Fibroblast of skin of right biceps (primary cell): ENCODE measurements at places on chromosomes 7 and 10.

DNA sequence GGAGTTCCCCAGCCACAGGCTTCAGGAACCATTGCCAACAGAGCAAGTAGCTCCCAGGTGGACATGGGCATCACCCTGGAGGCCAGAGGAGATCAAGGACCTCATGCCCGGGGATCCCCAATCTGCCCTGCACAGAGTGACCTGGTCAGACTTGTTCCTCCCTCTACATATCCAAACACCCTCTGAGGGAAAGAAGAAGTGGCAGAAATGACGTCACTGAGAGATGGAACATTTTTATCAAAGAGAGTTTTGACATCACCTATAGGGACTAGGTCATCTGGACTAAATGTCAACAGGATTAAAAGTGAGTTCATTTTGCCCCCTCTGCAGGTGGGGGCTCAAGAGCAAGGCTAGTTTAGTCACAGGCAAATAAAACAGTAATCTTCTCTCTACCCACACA is 273.7 kb downstream of the SKAP2 start:
- no peak for DNase-seq

DNA sequence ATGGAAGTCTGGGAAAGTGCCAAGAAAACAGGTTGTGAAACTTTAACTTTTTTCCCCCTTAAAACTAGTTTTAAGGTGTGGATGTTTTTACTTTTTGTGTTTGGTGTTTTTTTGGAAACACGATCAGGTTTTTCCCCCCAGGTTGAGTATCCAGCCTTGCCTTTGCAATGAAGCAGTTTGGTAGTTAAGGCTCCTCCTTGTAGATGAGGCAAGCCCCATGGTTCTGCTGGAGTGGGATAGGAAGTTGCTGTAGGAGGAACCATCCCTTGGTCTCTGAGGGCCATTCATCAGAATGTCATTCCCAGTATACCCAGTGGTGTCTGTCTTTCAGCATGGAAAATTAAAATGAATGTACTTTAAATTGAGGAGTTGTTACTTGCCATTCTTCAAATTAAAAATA is 2.7 kb downstream of the CUL1 start:
- peak; percentile 27 for DNase-seq

- no peak for DNase-seq
Measured at GRCh38 chr7:117837841-117838240, 35.4 kb downstream of the CTTNBP2 start.

DNA sequence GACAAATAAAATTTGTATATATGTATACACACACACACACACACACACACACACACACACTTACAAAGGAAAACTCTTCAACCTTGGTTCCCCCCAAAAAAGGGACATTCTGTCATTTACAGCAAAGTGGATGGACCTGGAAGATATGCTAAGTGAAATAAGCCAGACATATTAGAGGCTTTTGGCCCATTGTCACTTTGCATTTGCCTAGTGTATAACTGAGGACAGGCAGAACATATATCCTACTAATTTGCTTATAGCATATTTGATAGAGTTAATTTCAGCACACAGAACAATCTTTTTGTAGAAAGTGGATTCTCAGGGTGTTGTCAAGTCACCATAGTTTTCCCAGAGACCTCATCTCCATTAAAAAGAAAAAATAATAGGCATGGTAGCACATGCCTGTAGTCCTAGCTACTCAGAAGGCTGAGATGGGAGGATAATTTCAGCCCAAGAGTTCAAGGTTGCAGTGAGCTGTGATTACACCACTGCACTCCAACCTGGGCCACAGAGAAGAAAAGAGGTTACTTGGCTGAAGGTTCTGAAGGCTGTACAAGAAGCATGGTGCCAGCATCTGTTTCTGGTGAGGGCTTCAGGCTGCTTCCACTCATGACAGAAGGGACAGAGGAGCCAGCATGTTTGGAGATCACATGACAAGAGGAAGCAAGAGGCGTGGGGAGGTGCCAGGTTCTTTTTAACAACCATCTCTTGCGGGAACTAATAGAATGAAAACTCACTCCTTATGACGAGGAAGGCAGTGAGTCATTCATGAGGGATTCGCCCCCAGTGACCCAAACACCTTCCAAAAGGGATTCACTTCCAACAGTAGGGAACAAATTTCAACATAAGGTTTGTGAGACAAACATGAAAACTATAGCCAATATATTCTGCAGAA is 135.6 kb downstream of the TMEM168 start:
- DNase-seq, result no peak

GRCh38 chr10:32393911-32394310 is 47.0 kb upstream of the EPC1 start:
- no peak for DNase-seq

DNA sequence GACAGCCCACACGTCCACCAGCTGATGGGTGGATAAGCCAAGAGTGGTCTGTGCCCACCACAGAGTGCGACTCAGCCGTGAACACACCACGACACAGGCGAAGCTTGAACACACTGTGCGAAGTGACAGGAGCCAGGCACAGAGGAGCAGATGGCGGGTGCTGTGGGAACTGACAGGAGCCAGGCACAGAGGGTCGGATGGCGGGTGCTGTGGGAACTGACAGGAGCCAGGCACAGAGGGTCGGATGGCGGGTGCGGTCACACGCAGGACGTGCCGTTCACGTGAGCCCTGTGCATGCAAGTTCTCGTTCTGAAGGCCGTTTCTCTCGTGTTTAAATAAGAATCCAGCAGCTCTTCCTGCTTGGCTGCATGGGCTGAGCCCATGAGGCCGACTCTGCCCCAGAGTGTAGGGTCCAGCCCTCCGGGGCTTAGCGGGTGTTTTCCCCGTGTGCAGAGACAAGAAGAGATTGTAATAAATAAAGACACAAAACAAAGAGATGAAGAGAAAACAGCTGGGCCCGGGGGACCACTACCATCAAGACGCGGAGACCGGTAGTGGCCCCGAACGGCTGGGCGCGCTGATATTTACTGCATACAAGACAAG is 5.9 kb upstream of the ADAP1 start:
- no peak for DNase-seq

DNA sequence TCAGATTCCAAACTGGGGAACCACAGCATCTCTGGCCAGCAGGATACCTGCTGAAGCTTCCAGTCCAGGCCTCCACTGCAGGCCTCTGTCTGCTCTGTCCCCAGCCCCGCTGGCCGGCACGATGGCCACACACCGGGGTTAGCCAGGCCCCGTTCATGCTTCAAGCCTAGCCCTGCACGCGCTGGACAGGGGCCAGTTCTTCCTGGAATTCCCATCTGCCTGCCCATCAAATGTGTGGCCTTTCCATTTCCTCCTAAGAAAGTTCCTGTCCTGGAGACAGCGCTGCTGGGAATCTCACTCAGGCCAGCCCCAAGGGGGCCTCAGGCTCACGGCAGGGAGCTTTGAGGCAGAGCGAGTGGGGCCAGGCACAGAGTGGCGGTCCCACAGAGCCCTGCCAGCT is 18.0 kb downstream of the SH2B2 start:
- no peak for DNase-seq

GRCh38 chr10:14707481-14707880 is 67.2 kb downstream of the FAM107B start:
- peak; percentile 61 for DNase-seq

DNA sequence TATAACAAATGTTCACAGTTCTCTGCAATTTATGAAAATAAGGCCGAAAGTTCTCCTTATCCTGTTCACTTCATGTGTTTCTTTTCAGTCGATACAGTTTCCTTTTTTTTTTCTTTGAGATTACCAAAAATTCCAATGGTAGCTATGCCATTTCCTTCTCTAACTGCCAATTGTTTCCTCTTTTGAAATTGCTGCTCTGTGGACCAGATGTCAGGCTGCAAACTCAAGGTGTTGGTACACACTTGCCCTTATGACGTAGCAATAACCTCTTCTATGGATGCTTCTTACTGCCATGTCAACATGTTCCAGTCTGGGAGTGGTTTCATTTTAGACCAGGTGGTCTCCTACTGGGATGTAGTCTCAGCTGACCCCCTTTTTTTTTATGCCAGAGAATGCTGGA is 52.9 kb downstream of the CASD1 start:
- DNase-seq, result no peak

DNA sequence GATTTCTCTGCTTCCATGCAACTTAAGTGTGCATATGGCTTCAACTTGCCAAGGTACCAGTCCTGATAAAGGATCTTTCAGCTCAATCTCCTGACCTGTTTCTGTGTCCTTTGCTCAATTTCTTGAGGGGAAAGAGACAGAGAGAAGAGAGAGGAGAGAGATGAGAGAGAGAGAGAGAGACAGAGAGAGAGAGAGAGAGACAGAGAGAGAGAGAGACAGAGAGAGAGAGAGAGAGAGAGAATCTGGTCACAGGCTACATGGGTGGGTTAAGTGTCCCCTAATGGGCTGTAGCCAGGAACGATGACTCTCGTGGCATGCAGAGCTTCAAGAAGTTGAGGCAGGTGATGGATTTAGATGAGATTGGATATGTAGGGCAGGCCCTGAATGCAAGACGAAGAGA is 335.2 kb upstream of the PRKCQ start:
- no peak for DNase-seq

DNA sequence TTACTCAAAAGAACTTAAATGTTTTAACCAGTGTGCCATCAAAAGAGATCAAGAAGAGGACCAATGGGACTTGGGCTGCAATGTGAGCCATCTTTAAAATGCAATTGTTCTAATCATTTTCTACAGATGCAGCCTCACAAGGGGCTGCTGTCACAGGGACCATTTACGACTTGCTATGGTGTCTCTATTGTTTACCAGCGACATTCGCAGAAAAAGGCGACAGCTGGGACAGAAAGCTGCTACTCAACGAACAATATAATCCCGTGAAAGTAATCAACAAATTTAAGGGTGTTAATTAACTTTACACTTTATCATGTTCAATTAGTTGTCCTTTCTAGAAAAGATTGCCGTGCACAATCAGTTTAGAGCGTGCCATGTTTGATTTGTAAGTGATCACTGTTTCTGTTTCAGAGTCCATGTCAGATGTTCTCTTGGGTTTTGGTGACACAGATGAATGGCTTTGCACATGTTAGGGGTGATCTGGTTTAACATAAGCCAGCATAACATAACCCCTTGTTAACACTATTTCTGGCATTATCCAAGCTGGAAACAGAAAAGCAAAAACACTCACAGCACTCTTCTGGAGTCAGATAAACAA is 110.8 kb downstream of the HIBADH start:
- no peak for DNase-seq

DNA sequence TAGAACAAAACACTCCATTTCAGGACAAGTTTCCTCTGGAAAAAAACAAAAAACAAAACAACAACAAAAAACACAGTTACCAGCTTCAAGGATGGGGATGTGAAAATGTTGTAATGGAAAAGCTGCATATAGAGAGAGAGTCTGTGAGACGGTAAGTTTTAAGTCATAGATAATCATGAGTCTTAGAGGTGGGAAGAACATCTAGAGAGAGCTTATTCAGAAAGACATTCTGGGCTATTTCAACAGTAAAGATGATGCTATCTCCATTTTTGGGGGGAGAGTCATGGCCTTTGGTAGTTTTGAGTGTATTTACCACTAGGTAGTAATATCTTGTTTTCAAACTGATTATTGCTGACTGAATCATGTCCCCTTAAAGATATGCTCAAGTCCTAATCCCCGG is 23.3 kb upstream of the INPP5F start:
- DNase-seq, result no peak

- no peak for DNase-seq
Measured at GRCh38 chr7:5439572-5440496, 16.2 kb upstream of the TNRC18 start.

- DNase-seq, result no peak
Measured at GRCh38 chr10:98249134-98249533, 18.9 kb downstream of the LOXL4 start.

- DNase-seq, result no peak
Measured at GRCh38 chr7:14738086-14738485, 164.5 kb downstream of the DGKB start.

GRCh38 chr7:147415991-147416390 is 1174.6 kb upstream of the C7orf33 start:
- DNase-seq, result peak; percentile 45

DNA sequence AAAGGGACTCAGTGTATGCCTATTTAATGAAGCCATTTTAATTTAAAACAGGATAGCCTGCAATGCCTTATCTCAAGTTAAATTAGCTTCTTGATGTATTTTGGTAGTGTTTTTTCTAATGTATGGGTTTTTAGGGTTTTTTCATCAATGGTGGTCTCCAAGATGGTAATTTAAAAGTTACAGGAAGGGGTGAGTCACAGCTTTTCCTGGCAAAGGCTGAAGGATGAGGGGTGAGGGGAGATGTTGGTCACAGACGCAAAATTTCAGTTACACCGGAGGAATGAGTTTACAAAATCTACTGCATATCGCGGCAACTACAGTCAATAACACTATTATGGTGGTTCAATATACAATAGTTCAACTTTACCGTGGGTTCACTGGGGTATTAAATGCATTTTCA is 31.6 kb downstream of the CCDC3 start:
- DNase-seq, result peak; percentile 55

- DNase-seq, result peak; percentile 32
Measured at GRCh38 chr10:24889639-24890038, 62.8 kb downstream of the PRTFDC1 start.

- DNase-seq, result no peak
Measured at GRCh38 chr7:158941821-158942605, 85.7 kb downstream of the DYNC2I1 start.

GRCh38 chr10:123958241-123958640 is 66.6 kb upstream of the CPXM2 start:
- no peak for DNase-seq

DNA sequence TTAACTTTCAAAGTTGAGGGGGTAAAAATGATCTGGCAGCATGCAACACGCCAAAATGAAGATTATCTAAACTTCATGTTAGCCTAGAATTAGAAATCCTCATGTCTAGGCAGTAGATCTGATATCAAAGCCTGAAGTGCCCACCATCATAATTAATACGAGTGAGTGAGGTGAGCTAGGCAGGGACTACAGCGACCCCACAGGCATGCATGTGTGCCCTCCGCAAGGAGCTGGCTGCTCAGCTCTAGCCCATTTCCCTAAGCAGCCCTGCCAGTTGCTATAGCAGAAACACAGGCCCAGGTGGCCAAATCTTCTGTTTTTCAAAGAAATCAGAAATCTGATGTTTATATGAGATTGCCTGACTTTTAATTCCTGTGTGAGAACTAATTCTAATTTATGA is 93.1 kb upstream of the IFRD1 start:
- no peak for DNase-seq

DNA sequence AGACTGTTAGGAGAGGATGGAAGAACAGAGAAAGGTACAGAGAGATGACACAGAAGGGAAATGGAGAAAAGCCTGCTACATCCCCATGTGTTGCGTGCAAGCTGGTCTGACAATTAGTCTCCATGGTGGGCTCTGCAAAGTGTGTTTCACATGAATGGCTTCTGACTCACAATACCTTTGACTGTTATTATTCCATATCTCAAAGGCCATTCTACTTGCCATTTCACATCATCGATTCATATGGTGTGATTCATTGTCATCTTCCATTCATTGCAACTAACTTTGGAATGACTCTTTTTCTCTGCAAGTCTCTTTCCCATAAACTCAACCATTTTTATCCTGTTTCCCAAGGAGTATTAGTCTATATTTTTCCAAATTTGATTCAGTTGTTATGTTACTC is 208.9 kb upstream of the INHBA start:
- DNase-seq, result peak; percentile 99

- peak; percentile 60 for DNase-seq
Measured at GRCh38 chr7:116236020-116236630, 25.8 kb downstream of the TES start.
